ENCODE measurements at places on chromosomes 7 and 10.

- no peak overlapping the region for H3K4me3 ChIP-seq
- no peaks in the 10 kb centered on the region for H3K36me3 ChIP-seq
- no peak overlapping the region for H3K27ac ChIP-seq
- no peaks in the 10 kb centered on the region for H3K27me3 ChIP-seq
These were observed 89.4 kb upstream of the AKR1E2 start for GRCh38 chr10:4736608-4737007.

GRCh38 chr7:3197567-3198213, 103.4 kb upstream of the SDK1 start:
- H3K4me3 ChIP-seq: no peak overlapping the region
- H3K27me3 ChIP-seq: no peaks in the 10 kb centered on the region
- no peak overlapping the region for H3K27ac ChIP-seq
- no peak for DNase-seq

DNA sequence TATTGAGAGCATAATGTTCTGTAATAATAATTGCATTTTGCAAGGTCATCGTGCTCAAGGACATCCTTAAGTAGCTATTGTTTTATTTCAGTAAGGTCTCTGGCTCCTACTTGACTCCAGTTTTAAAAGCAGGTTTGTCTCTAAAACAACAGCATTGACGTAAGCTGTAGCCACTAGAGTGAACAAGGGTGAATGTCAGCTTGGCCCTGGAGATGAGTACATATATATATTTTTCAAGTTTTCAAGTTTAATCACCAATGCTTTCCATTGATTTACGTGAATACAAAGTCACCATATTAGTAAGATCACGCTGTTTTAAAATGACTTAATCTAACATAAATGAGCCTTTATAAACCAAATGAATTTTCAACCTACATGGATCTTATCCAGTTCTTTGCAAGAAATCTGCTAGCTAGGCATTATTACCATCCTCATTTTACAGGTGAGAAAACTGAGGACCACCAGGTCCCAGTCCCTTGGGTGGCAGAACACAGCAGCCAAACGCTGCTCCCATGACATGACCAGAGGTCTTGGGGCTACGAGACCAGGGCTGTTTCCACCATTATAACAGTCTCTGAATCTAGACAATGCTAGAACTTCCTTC, 57.2 kb upstream of the ELMO1 start:
- no peaks in the 10 kb centered on the region for H3K36me3 ChIP-seq
- peaks cover 8% of the 10 kb centered on the region for H3K27me3 ChIP-seq
- no peak for DNase-seq
- no peak overlapping the region for H3K4me3 ChIP-seq
- peaks cover 3% of the 10 kb centered on the region for H3K4me1 ChIP-seq
- H3K27ac ChIP-seq: no peak overlapping the region

- DNase-seq: no peak
- no peaks in the 10 kb centered on the region for H3K4me1 ChIP-seq
- no peaks in the 10 kb centered on the region for H3K36me3 ChIP-seq
- no peak overlapping the region for H3K27ac ChIP-seq
These were observed 192.8 kb downstream of the SH2D4B start for GRCh38 chr10:80730522-80730921.

DNA sequence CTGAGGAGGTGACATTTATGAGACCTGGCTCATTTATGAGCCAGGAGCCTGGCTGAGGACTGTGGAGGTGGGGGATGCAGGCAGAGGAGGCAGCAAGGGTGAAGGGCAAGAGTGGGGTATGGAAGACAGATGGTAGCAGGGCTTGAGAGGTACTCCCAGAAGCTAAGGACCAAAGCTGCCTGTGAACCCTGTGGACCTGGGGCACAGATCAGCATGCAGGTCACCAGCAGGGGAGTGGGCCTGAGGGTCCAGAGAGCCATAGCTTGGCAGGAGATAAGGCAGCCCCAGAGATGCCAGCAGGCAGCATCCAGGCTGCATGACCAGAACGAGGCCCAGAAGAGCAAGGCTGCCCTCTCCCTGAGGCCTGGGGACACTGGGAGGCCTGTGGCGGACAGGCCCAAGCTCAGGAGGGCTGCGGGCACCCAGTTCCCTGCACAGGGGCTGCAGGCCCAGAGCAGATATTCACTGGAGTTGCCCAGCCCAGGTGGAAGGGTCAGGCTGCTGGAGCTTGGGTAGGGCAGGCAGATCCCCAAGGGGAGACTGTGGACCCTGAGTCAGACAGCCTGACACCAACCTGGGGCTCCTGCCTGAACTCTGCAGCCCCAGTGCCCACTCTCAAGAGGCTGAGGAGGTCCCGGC, 3.4 kb downstream of the GPR15LG start:
- H3K4me3 ChIP-seq: no peak overlapping the region
- no peaks in the 10 kb centered on the region for H3K27me3 ChIP-seq
- no peaks in the 10 kb centered on the region for H3K36me3 ChIP-seq
- no peak for DNase-seq
- no peaks in the 10 kb centered on the region for H3K4me1 ChIP-seq

GRCh38 chr10:72695496-72695895, 3.6 kb downstream of the MCU start:
- no peak overlapping the region for H3K27ac ChIP-seq
- H3K27me3 ChIP-seq: no peaks in the 10 kb centered on the region
- DNase-seq: no peak
- peaks cover 41% of the 10 kb centered on the region for H3K4me1 ChIP-seq
- H3K36me3 ChIP-seq: no peaks in the 10 kb centered on the region

DNA sequence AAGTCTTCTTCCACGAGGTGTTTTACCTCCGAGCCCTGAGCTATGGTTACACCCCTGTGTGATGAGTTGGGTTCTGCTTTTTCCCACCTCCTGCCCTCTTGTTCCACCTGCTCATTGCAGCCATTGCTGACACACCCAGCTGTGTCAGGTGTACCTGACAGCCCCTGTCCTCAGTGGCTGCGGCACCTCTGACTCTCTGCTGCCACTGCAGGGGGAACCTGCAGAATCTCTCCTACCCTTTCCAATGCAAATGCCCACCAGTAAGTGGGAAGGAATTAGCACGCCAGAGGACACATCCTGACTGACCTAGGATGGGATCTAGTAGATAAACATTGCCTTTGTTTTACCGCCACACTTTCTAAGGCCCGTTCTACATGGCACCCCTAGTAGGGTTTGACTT, 600.9 kb upstream of the MKI67 start:
- H3K36me3 ChIP-seq: no peaks in the 10 kb centered on the region
- no peaks in the 10 kb centered on the region for H3K4me1 ChIP-seq
- H3K4me3 ChIP-seq: no peak overlapping the region
- H3K27ac ChIP-seq: no peak overlapping the region
- no peak for DNase-seq

- no peak overlapping the region for H3K4me3 ChIP-seq
- H3K27me3 ChIP-seq: no peaks in the 10 kb centered on the region
- peaks cover 77% of the 10 kb centered on the region for H3K4me1 ChIP-seq
- peaks cover 3% of the 10 kb centered on the region for H3K36me3 ChIP-seq
- peak overlapping the region; percentile 94 for H3K27ac ChIP-seq
These were observed 145.2 kb downstream of the ARID5B start for GRCh38 chr10:62046522-62047227.

DNA sequence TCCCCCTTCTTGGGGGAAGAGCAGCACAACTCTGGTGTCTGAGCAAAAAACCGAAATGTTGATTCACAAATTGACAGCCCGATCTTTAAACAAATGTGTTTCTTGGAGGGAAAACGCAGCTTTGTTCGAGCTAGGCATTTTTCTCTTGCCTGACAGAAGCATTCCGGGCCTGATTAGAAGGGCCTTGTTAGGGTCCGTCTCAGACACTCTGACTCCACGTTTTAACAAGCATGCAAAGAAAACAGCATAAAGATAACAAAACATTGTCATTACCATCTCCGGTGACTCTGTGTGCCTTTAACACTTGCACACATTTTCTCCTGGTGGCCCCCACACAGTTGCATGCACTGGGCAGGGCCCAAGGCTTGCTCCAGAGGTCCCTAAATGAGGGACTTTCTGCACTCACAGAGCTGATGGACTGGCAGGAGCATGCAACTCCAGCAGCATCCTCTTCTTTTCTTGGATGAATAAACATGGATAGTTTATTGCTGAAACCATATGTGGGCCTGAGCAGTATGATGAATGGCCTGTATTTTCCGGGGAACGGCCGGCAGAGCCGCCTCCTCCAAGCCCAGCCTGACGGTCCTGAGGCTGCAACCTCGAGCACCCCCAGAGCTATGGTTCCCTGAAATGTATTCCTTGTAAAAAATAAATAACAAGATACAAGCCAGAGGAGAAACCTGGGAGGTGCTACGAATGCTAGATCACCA, 50.9 kb downstream of the EBF3 start:
- H3K4me1 ChIP-seq: peaks cover 61% of the 10 kb centered on the region
- peaks cover 10% of the 10 kb centered on the region for H3K27me3 ChIP-seq
- DNase-seq: no peak
- H3K27ac ChIP-seq: no peak overlapping the region
- no peak overlapping the region for H3K4me3 ChIP-seq

DNA sequence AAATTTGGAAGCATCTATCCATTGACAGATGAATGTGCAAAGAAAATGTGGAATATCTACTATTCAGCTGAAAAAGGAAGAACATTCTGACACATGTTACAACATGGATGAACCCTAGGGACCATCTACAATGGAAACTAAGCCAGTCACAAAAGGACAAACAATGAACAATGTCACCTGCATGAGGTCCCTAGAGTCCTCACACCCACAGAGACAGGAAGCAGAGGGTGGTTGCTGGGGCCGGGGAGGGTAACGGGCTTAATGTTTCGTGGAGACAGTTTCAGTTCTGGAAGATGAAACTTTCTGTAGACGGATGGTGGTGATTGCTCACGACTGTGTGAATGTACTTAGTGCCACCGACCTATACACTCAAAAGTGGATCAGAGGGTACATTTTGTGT, 282.9 kb downstream of the ADARB2 start:
- DNase-seq: no peak
- no peaks in the 10 kb centered on the region for H3K36me3 ChIP-seq
- H3K27ac ChIP-seq: no peak overlapping the region
- H3K4me1 ChIP-seq: no peaks in the 10 kb centered on the region
- H3K4me3 ChIP-seq: no peak overlapping the region

DNA sequence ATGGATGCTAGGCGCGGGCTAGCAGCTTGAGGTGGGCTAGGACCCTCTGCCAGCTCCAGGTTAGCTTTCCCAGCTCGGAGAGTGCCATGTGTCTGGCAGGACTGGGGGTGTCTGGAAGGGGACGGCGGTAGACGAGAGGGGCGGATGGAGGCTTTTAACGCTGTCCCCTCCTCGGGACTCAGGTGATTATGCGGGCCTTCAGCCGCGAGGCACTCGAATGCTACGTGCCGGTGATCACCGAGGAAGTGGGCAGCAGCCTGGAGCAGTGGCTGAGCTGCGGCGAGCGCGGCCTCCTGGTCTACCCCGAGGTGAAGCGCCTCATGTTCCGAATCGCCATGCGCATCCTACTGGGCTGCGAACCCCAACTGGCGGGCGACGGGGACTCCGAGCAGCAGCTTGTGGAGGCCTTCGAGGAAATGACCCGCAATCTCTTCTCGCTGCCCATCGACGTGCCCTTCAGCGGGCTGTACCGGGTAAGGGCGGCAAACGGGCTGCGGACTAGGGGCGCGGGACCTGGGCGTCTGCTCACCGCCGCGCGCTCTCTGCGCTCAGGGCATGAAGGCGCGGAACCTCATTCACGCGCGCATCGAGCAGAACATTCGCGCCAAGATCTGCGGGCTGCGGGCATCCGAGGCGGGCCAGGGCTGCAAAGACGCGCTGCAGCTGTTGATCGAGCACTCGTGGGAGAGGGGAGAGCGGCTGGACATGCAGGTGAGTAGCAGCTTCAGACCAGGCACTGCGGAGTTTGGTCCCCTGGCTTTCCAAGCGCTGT, 1.1 kb downstream of the CYP26A1 start:
- peaks cover 40% of the 10 kb centered on the region for H3K4me1 ChIP-seq
- H3K27ac ChIP-seq: no peak overlapping the region
- no peaks in the 10 kb centered on the region for H3K36me3 ChIP-seq
- no peak for DNase-seq
- H3K4me3 ChIP-seq: peak overlapping the region; percentile 62
- peaks cover 98% of the 10 kb centered on the region for H3K27me3 ChIP-seq

- H3K27me3 ChIP-seq: no peaks in the 10 kb centered on the region
- H3K36me3 ChIP-seq: no peaks in the 10 kb centered on the region
- no peak overlapping the region for H3K4me3 ChIP-seq
- no peaks in the 10 kb centered on the region for H3K4me1 ChIP-seq
These were observed 759.6 kb downstream of the NXPH1 start for GRCh38 chr7:9192969-9193368.

GRCh38 chr10:94443549-94443948, 41.2 kb downstream of the TBC1D12 start:
- no peak overlapping the region for H3K27ac ChIP-seq
- no peaks in the 10 kb centered on the region for H3K36me3 ChIP-seq
- no peaks in the 10 kb centered on the region for H3K27me3 ChIP-seq
- no peak overlapping the region for H3K4me3 ChIP-seq
- DNase-seq: no peak
- H3K4me1 ChIP-seq: peaks cover 9% of the 10 kb centered on the region

DNA sequence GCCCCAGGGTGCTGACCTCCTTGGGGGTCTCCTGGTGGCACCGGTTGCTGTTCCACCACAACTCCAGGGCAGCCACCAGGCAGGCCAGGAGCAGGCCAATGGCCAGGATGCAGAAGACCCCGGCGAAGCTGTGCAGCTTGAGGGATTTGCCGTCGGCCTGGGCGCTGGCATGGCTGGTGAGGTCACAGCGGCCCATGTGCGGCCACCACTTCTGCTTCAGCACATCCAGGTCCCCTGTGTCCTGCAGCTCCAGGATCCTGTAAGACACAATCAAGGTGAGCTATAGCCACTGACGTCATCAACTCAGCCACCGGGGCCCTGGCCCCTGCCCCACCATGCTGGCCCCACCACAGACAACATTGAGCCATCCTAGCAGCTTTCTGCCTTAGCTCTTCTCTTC, 753.2 kb downstream of the GRID1 start:
- H3K27me3 ChIP-seq: peaks cover 13% of the 10 kb centered on the region
- no peaks in the 10 kb centered on the region for H3K36me3 ChIP-seq
- no peak overlapping the region for H3K4me3 ChIP-seq
- no peak for DNase-seq
- no peaks in the 10 kb centered on the region for H3K4me1 ChIP-seq

DNA sequence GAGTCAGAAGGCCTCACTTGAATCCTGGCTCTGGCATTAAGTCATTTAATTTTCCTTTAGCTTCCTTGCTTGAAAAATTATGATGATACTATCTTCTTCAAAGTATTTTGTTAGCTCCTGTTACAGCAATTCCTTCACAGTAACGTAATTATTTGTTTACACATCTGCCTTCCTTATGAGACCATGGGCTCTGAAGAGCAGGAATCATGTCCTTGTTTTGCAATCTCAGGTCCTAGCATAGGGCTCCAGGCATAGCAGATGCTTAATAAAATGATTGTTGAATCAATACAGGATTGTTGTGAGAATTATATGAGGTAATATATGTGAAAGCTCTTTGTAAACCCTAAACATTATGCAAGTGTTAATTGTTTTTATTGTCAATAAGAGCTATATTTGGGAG, 25.5 kb downstream of the KLHDC10 start:
- H3K27ac ChIP-seq: no peak overlapping the region
- H3K27me3 ChIP-seq: no peaks in the 10 kb centered on the region
- no peak for DNase-seq
- no peak overlapping the region for H3K4me3 ChIP-seq
- no peaks in the 10 kb centered on the region for H3K36me3 ChIP-seq

- no peak overlapping the region for H3K27ac ChIP-seq
- H3K4me1 ChIP-seq: peaks cover 20% of the 10 kb centered on the region
- H3K36me3 ChIP-seq: peaks cover 13% of the 10 kb centered on the region
- H3K27me3 ChIP-seq: no peaks in the 10 kb centered on the region
These were observed 57.7 kb downstream of the PKD1L1 start for GRCh38 chr7:47890606-47891005.

Measured in left ventricle myocardium inferior (tissue), 1 donor.